ENCODE measurements at places on chromosomes 16 and 17.

DNA sequence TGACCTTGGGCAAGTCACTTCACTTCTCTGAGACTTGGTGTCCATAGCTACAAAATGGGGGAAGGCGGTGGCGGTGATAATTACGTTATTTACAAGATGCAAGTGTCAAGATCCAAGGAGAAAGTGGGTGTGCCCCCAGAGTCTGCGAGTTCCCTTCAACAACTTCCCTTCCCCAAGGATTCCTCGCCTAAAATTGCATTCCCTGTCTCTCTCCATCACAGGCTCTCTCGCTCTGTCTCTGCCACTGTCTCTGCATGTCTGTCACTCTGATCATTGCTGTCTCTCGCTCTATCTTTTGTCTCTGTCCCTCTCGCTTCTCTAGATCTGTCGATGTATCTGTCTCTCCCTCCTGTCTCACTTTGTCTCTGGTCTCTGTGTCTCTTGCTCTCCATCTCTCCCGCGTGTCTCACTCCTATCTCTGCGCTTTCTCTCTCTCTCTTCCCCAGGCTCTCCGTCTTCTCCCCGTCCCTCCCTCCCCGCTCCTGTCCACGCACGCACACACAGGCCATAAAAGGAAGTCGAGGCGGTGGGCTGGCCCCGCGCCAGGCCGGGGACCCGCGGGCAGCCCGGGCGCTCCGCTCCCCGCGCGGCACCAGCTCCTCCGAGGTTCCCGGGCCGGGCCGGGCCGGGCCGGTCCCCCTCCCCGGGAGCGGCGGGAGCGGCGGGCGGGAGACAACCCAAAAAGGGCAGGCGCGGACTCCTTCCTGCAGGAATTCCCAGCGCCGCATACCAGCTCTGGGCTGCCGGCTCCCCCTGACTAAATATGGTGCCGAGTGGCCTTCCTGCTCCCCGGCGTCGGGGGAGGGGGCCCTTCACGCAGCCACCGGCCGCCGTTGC lies 1.1 kb upstream of the MYH11 start:
- DNase-seq: no peak

DNA sequence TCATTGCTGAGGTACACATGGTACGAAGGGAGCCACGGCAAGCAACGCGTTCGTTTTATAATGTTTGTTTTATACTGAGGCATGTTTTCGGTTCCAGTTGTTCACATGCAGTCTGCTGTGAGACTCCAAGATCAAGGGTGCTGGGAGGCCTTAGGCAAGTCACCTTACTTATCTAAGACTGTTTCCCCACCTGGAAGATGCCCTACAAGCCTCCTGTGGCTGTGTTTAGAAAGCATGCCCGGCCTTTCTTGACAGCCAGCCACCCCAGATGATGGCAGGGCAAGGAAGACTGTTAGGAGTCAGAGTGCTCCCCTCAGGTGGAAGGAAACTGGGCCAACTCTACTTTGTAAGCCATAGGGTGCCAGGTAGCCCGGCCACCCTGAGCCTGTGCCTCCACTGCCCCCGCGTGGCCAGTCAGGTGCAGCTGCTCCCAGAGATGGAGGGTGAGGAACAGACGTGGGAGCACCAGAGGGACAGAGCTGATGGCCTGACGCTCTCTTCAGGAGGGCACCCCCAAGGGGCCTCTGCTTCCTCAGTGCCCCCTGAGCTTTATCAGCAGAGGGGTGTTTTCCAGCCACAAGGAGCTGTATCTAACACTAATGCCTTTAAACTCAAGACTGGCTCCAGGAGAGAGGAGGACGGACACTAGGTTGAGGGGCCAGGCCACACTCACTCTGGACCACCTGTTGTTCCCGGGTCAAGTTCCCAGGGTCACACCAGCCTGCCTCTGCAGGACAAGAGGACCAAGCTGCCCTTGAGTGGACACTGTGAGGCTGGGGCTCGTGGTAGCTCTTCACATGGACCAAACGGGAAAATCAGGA lies 5.4 kb downstream of the NAT9 start:
- no peak for DNase-seq

- DNase-seq: no peak
Measured at GRCh38 chr16:89517128-89517527, 8.9 kb downstream of the SPG7 start.

- DNase-seq: no peak
Measured at GRCh38 chr16:65285128-65286048, 163.5 kb upstream of the CDH11 start.

GRCh38 chr17:48455791-48456190 lies 25.8 kb upstream of the SKAP1 start:
- no peak for DNase-seq

- DNase-seq: no peak
Measured at GRCh38 chr16:19377864-19378263, 39.8 kb upstream of the TMC5 start.

DNA sequence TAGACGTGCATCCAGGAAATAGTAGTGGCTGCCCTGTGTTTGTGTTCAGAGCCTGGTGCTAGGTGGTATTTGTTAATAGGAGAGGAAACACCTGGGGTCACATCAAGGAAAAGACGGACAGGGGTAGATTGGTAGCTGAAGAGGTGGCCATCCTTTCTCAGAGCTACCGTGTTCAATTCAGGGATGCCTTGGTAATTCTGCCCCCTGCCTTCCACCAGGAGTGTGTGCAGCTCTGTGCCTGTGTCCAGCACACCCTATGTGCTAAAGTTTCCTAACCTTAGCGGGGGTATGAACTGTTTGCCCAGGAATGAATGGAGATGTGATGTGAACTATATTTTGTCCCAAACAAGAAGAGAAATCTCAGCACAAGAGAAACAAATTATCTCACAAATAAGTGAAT lies 174.1 kb upstream of the MPHOSPH6 start:
- DNase-seq: no peak

DNA sequence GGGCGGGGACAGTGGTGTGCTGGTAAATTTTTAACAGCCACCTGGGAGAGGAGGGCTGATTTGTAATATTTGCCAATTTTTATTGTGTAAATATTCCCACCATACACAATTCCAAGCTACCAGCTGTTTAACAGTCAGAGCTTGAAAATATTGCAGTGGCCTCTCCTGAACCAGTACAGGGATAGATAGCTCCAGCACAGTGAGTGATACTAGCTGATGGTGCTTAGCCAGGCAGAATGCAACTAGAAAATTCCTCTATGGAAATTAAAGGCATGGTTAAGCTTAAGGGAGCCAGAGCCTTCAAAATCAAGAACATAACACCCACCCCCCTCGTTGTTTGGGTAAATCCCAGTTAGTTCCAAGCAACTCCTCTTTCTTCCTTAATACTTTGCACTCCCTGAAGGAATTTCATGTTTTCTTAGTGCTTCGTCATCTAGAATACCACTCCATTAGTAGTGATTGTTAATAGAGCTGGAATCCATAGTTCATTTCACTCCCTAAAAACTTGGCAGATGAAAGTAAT lies 96.6 kb downstream of the CYB561 start:
- no peak for DNase-seq

DNA sequence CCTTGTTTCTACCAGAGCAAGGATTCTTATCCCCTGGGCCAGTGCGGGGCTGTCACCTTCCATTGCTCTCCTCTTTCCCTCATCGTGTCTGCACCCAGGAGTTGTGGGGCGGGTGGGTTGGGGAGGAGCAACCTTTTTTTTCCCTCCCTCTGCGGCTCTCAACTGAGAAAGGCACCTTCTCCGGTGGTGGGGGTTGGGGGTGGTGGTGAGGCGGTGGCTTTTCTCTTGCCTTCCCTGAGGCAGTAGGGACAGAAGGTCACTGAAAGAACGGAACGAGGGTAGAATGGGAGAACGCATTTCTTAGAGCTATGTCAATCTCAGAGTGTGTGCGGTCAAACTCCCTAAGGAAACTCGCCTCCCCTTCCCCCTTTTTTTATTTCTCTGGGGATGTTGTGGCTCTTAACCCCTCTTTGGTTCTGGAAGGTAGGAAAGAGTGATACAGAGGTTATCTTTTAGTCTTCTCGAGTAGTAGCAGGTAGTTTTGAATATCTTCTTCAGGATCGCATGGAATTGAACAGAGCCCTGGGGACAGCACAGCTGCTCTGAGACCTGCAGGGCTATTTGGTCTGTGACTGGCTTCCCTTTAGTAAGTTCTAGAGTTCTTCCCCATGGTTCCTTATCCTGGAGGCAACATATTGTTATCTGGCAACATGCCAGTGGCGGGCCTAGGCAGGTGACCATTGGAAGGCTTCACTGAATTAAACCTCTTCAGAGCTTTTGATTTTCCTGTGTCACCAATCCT lies 994 bp downstream of the CLTC start:
- no peak for DNase-seq

GRCh38 chr17:80709090-80709695 lies 164.6 kb downstream of the RPTOR start:
- no peak for DNase-seq
